HL-60 (cell line): ENCODE measurements at places on chromosomes 1 and 21.

GRCh38 chr1:7405844-7406500, 365.1 kb upstream of the VAMP3 start:
- no peak for DNase-seq

- DNase-seq = no peak
These were observed 8.9 kb upstream of the LHX8 start for GRCh38 chr1:75125161-75125726.

- no peak for DNase-seq
These were observed 41.0 kb downstream of the MFSD2A start for GRCh38 chr1:39995973-39996393.

GRCh38 chr1:176330782-176331181, 123.7 kb upstream of the COP1 start:
- DNase-seq = no peak

DNA sequence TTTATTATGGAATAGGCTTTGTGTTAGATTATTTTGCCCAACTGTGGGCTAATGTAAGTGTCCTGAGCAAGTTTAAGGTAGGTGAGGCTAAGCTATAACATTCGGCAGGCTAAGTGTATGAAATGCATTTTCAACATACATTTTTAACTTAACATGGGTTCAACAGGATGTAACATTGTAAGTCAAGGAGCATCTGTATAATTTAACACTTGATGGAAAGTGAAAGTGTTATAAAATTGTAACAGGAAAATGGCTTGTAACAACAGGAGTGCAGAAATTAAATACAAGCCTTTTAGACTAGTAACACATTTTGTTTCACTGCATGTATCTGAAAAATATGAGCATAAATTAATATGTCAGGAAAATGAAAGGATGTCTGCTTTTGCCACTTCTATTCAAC, 42.3 kb downstream of the B3GALNT2 start:
- no peak for DNase-seq

DNA sequence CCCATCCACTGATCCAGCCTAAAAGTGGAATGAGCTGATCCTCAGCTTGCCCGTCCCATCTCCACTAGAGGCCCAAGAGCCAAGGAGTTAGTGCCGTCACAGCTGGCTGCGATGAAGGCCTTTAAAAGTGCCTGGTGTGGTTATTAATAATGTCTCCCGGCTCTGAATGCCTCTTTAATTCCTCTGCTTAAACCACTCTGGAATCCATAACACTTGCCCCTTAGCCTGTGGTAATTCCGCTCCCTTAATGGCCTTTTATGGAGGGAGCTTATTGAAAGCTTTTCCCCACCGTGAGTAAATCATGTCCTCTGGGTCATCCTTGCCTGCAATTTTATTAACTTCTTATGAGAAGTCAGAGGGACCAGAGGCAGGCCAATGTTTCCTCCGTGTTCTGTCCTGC, 55.4 kb downstream of the UBIAD1 start:
- DNase-seq = no peak

DNA sequence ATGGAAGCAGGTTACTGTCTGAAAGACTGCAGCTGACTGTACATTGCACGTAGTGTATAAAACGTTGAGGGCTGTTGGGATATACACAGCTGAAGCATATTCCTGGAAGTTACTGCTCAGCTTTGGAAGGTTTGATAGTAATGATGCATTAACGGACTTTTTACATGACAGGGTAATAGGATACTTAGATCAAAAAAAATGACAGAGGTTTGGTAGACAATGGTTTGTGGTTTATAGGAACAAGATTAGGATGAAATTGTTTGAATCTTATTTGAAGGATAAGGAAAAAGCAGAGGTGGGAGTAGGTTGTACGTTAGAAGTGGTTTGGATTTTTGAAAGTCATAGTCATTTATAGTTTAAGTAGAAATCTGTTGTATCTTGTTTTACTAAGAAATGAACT, 33.0 kb downstream of the ADGRL2 start:
- no peak for DNase-seq

GRCh38 chr1:193419295-193419694, 232.9 kb upstream of the B3GALT2 start:
- DNase-seq = no peak

GRCh38 chr1:61446531-61446991, 278.4 kb downstream of the TM2D1 start:
- DNase-seq = no peak

DNA sequence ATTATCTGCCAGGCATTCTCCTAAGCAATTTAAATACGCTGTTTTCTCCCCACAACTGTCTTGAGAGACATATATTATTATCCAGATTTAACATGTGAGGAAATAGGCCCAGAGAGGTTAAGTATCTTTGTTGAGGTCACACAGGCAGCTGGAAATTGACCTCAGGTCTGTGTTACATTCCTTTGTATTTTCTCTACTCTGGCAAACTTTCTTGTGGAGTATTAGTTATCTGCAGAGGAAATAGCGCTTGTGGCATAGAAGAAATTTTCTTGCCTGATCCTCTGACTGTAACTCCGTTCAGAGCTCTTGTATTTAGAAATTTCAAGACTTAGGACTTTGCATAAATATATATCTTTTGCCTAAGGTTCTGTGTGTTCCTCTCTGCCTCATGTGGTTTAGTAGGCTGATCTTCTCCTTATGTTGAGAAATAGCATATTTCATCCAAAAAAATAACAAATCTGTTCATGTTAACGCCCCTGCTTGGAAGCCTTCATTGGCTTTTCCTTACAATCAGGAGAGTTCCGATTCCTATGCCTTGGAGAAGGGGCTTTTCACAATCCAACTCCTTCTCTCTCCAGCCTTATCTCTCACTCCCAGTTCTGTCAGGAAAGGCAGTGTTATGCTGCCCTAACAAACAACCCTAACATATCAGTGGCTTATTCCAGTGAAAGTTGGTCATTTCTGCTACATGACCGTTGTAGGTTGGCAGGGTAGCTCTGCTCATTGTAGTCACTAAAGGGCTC, 2.5 kb upstream of the JUN start:
- no peak for DNase-seq

DNA sequence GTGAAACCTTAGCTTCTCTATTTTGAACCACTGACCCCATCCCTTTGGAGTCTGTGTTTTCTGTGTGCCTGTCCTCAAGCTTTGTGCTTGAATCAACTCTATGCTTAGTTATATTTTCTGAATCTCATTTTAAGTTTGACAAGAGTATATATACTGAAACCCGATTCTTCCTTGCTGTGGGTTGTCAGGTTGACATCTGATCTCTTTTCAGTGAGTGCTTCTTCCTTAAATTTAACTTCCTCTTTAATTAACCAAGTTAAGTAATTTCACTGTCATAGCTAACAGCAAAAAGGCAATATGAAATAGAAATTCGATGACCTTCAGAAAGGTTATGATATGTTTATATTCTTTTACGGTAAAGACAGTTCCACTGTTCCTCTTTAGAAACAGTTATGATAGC, 69.4 kb downstream of the C1orf21 start:
- DNase-seq = peak; percentile 5

DNA sequence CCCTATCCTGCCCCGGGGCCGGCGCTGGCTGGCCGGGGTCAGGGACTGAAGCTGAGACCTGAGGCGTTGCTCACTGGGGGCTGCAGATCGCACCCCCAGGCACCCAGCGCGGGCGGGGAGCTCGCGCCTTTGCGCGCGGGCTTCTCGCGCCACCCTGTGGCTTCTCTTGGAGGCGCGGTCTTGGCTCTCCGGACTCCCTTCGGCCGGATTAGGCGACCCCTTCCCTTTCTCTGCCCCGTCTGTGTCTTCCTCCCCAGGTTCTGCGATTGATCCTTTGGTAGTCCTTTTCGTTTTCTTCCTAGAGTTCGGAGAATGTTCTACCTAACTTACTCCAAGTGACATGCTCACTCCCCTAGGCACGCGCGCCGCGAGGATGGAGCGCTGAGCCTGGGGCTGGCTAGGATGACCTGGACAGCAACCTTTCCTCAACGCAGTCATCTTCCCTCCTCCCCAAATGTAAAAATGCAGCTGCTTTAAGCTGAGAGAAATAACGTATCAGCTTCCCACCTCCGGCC, 495 bp upstream of the NTRK1 start:
- peak; percentile 9 for DNase-seq

- DNase-seq = peak; percentile 95
These were observed 309.2 kb downstream of the HLX start for GRCh38 chr1:221188458-221188857.

- no peak for DNase-seq
These were observed 64.7 kb downstream of the VAV3 start for GRCh38 chr1:107900090-107900945.

DNA sequence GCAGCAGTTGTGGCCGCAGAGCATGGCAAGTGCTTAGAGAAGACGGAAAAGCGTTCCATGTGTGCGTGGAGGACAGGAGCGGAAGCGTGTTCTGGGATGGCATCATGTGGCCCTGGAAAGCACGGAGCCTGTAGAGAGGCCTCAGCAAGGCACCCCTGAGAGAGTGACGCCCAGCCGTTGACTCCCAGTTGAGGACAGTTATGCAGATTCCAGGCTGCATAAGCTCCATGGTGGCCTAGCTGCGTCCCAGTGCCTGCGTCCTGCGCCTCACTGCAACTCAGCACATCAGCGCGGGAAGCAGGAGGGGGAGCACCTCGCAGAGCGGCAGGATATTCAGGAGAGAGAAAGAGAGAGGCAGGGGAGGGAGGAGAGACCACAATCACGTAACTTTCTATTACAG, 49.0 kb upstream of the TTC34 start:
- no peak for DNase-seq

DNA sequence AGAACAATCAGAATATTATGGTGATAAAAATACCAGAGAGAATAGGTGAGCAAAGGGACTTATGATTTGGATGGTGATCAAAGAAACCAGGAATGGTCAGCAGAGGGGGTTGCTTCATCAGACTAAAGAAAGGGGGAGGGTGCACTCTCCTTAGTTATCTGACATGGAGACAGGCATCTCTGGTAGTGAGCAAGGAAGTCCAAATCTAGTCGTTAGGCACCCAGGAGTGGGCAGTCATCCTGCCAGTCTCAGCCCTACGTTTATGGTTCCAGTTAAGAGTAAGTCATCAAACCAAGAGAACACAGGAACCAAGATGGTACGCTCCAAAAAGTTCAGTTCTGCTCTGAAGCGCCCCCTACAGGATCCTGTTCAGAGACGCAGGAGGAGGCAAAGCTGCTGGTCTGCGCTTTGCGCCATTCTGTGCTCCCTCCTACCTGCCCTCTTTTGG, 28.6 kb downstream of the EBNA1BP2 start:
- DNase-seq = no peak

DNA sequence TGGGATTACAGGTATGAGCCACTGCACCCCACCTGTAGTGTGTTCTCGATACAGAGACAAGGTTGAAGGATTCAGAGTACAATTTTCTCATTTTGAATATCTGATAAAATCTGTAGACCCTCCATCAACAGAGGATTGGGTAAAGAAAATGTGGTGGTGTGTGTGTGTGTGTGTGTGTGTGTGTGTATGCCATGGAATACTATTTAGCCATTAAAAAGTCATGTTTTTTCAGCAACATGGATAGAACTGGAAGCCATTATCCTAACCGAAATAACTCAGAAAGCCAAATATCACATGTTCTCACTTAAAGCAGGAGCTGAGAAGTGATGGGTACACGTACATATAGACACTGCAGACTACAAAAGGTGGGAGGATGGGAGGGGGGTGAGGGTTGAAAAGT, 57.9 kb downstream of the TRAF5 start:
- DNase-seq = no peak

DNA sequence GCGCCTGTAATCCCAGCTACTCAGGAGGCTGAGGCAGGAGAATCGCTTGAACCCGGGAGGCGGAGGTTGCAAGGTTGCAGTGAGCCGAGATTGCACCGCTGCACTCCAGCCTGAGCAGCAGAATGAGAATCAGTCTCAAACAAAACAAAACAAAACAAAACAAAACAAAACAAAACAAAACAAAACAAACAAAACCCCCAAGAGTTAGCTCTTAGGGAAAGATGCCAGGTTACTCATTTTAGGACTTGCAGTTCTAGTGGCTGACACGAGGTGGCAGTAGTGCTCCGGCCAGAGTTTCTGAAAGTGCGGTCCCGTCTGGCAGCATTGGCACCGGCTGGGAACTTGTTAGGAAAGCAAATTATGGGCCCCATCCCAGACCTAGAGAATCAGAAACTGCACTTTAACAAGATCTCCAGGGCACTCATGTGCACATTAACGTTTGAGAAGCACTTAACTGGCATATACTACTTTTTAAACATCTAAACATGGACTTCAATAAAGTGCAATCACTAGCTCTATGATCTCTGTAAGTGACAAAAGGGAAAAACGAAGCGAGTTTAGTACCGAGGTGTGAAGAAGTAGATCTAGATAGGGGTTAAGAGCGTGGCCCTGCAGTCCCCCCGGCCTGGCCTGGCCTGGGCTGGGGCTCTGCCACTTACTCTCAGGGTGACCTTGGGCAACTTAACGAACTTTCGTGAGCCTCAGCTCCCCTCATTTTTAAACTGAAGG, 41.9 kb upstream of the TNFRSF1B start:
- peak; percentile 83 for DNase-seq

- DNase-seq = no peak
These were observed 540.3 kb upstream of the B3GALT2 start for GRCh38 chr1:193726722-193727121.

- no peak for DNase-seq
These were observed 9.4 kb upstream of the PIAS3 start for GRCh38 chr1:145868232-145868631.

GRCh38 chr1:112536561-112536960, 27.8 kb downstream of the WNT2B start:
- no peak for DNase-seq

GRCh38 chr1:178101654-178102053, 7.8 kb downstream of the RASAL2 start:
- no peak for DNase-seq

DNA sequence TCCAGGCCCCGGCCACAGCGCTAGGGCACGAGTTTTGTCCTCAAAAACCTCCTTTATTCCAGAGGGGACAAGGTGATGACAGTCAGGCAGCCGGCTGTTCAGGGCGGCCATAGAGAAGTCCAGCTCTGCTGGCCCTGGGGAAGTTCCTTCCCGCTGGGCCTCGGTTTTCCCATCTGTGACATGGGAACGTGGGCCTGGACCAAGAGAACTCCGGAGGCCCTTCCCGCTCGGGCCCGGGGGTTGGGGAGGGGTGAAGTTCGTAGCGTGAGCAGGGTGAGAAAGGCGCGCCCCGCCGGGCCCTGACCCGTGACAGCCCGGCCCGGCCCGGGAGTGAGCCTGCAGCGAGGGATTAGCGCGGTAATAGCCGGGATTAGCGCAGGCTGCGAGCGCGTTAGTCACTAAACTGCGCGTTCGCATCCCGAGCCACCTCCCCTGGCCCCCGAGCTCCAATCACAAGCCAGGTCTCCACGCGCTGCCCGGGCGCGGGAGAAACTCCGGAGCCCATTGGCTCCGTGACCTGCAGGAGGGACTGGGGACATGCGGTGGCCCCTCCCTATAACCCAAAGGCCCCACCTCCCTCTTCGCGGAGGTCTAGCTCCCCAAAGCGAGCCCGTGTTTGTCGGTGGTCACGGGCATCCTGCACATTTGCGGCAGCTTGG, 29.8 kb upstream of the PADI2 start:
- no peak for DNase-seq
